ENCODE measurements at places on chromosomes 11 and 22. TPM values are rescaled to one million over a fixed set of nuclear protein-coding genes. Genes with fewer than 3 reads are reported as not detected.

DNA sequence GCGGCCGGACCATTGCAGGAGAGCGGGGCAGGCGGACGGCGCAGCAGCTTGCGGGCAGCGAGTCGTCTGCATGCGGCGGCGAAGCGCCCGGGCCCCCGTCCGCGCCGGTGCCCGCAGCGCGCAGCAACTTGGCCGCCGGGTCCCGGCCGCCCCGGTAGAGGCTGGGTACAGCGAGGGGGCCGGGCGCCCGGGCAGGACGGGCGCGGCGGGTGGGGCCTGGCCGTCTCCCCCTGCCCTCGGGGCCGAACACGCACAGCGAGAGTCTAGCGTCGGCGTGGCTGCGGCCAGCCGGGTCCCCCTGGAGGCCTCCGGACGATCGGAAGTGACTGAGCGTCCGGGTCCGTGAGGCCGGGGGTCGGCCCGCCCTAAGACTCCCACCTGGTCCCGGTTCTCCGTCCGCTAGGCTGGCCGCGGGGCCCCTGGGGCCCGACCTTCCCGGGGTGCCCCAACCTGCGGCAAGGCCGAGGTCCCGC lies 775 bp upstream of the TRABD start:
- H3K36me3 ChIP-seq = no peaks in the 10 kb centered on the region
- no peak for DNase-seq
- H3K4me3 ChIP-seq = no peak overlapping the region
- H3K27me3 ChIP-seq = no peaks in the 10 kb centered on the region
- H3K4me1 ChIP-seq = peaks cover 39% of the 10 kb centered on the region
- H3K27ac ChIP-seq = no peak overlapping the region

GRCh38 chr22:24996420-24996952 lies 44.0 kb downstream of the KIAA1671 start:
- peak overlapping the region; percentile 30 for H3K27ac ChIP-seq
- H3K4me3 ChIP-seq = no peak overlapping the region
- no peaks in the 10 kb centered on the region for H3K27me3 ChIP-seq
- DNase-seq = peak; percentile 44

Gene CHRNA10
- polyA plus RNA-seq = 1.1 TPM

Gene SRPRA
- polyA plus RNA-seq = 158 TPM

Gene MN1
- polyA plus RNA-seq = 0.11 TPM
